ENCODE measurements at places on chromosomes 11 and 22.

GRCh38 chr11:100738701-100739270, 51.7 kb downstream of the ARHGAP42 start:
- DNase-seq: no peak

- no peak for DNase-seq
Observed at GRCh38 chr11:93477684-93478234, 65.4 kb downstream of the SMCO4 start.

GRCh38 chr11:2793701-2794045, 91.9 kb downstream of the CDKN1C start:
- no peak for DNase-seq

DNA sequence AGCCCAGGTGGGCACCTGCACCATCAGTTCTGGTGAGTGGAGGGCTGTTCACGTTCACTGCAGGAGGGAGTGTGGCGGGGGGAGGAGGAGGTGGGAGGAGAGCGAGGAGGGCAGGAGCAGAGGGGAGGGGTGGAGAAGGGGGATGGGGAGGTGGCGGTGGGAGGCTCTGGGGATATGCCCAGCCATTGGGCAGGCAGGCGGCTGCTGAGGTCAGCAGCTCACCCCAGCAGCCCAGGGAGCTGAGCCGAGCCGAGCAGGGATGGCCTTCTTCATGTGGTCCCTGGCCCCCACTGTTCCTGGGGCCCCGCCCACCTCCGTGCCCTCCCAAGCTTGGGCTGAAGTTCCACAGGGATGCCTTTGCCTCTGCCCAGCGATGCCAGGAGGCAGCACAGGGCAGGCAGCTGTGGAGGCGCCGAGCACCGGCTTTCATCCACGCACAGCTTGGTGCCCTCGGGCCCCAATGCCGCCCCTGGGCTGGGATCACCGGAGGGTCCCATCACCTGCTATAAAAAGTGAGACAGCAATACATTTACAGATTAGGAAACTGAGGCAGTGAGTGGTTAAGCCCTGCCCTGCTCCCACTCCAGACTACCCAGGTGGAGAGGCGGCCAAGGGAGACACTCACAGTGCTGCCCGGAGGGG, 21.6 kb downstream of the RTN4R start:
- no peak for DNase-seq

- DNase-seq: no peak
Observed at GRCh38 chr11:107017104-107017432, 1.2 kb downstream of the GUCY1A2 start.

DNA sequence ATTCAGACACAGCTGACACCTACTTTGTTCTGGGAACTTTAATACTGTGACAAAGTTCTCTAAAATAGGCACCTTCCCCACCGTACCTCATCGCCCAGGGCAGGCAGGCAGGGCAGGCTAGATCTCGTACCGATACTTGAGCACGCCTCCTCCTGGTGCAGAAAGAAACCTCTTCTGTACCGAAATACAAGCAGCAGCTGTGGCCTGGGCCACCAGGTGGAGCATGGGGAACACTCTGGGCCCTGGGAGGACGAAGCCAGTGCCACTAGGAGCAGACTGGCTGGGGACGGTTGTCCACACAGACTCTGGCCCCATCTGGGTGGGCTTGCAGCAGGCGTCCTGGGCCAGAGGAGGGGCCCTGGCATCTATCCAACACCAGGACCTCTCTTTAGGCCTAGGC, 12.8 kb downstream of the PMM1 start:
- peak; percentile 35 for DNase-seq

DNA sequence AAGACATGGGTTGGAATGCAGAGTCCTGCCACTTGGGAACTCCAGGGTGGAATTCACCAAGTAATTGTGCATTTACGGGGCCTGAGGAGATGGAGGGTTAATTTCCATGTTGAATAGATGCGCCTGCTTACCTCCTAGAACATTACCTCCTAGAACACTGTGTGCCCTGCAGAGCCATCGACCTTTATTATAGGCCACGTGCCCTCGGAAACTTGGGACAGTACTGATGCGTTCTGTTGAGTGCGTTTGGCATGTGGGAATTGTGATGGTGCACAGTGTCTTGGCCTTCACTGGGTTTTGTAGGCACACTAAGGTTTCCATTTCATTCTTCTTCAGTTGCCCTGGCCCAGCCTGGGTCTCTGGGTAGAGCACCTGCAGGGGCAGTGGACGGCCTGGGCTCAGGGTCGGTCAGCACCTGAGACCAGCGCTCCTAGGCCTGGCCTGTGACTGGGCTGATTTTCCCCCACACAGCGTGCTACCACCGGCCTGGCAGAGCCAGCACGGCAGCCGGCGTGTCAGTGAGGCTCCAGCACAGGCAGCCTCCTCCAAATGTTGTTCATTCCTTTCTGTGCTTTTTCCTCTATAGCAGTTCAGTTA, 12.7 kb downstream of the TRMU start:
- no peak for DNase-seq

- DNase-seq: peak; percentile 61
Observed at GRCh38 chr11:45259592-45259991, 26.5 kb downstream of the SYT13 start.

GRCh38 chr11:30365793-30366517, 43.1 kb downstream of the ARL14EP start:
- DNase-seq: no peak

DNA sequence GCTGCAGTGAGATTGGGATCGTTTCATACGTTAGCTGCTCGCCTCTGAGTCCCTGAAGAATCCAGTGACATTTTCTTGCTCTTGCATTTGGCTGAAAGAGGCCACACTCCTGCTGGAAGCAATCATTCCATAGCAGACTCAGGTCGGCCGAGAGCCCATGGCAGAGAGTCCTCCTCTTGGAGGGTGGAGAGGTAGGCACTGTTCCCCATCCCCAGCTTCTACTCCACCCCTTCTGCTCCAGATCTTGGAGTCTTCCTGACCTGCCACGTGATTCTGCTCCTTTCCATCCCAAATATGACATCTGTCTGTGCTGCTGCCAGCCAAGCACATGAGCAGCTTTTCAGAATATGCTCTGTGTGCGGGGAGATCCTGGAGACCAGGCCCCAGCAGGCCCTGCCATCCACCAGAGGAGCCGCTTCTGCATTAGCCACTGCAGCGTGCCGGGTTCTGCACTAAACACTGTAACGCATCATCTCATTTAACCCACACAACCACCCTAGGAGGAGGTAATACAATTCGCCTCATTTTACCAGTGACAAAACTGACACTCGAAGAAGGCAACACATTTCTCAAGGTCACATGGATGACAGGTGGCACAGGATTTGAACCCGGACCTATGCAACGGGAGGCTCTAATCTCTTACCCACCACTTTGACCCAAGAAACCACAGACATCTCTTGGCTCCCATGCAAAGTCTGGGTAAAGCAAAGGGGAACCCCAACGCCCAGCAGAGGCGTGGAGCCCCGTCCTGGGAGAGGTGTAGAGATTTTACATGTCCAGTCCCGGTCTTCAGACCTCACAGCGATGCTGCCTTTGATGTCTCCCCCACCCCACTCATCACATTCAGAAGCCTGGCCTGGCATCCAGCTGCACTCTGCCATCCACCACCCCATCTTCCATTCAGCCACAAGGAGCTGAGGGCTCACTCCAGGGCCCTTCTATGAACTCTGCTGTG, 78.8 kb downstream of the FEZ1 start:
- no peak for DNase-seq

DNA sequence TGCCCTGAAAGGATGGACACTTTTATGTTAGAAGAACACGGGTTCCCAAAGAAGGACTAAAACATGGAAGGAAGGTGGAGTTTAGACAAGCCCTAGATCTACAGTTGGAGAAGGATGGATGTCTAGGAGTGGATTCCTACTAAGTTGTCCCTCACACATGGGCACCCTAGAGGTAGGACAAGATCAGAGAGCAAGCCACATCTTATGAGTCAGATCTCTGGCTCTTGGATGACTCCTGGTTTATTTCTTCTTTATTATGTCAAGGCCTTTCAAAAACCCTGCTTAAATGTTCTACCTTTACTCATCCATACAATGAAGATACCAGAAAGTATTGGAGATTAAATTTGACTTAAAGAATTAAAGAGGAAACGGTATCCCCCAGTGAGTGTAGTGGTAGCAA, 34.4 kb downstream of the PRCP start:
- no peak for DNase-seq

DNA sequence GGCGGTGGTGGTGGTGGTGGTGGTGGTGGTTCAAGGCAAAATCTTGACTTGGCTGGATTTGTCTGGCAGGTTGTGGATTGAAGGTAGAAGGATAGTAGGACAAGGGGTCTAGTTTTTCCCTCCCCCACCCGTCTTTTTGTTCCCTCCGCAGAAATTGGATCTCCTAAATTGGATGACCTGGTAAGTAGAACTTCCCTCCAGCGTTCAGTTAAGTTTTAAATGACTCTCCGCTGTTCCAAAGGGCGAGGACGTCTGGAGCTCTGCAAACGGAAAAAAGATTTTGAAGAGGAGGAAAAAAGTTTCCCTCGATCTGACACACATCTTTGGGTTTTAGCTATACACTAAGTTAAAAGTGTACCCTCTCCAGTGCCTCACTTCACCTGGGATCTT, 422 bp upstream of the LGR4 start:
- DNase-seq: no peak

GRCh38 chr11:70568035-70568813, 169.9 kb downstream of the CTTN start:
- DNase-seq: no peak

- DNase-seq: no peak
Observed at GRCh38 chr22:40889116-40889515, 27.2 kb upstream of the DNAJB7 start.

DNA sequence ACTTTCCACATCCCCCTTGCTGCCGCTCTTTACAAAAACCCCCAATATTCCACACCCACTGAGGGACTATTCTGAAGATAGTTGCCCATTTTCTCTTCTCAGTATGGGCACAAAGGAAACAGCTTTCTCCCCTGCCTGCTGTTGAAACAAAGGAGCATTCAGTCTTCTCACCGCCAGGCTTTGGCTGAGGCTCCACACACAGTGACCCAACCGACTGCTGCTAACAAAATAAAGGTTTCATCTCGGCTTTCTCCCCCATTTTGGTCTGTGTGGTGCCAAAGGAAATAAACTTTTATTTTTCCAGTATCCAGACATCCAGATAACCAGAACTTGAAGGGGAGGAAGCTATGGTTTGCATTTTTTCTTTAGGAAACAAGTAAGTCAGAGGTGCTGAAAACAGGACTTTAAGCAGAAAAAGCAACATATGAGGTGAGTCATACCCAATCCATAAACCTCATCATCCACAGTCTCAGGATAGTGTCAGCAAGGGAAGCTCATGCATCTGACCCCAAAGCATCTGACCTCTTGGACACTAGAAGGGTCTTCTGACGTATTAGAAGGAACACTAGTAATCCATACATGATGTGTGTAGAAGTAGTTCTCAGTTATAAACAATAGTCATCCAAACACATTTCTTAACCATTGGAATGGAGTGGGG, 6.4 kb downstream of the CLMP start:
- no peak for DNase-seq

DNA sequence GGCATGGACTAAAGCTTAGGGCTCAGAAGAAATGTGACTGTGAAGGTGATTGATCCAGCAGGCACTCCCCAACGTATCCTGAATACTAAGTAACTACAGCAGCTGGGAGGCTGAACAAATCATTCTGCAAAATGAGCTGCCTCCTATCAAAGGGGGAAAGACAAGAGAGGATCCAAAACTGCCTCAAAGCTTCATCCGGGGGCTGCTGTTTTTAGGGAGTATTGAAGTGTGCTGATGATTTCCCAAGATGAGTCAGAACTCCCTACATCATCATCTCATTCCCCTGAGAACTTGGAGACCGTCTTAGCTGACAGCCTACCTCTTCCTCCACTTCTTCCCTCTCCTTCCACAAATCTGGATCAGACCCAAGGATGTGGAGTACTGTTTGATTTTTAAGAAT, 108.4 kb upstream of the GRAMD1B start:
- no peak for DNase-seq

- no peak for DNase-seq
Observed at GRCh38 chr11:117830674-117831351, 6.3 kb upstream of the FXYD2 start.

- DNase-seq: no peak
Observed at GRCh38 chr11:93983542-93984195, 37.5 kb upstream of the HEPHL1 start.
